Stimulated activated CD8-positive, alpha-beta memory T cell treated with anti-CD3 and anti-CD28 coated beads, Interleukin-4, amount 100 ng/mL, for 4 hours (primary cell): ENCODE measurements at places on chromosomes 5 and 9.

- DNase-seq = no peak
Observed at GRCh38 chr5:51678330-51678729, 295.1 kb downstream of the ISL1 start.

GRCh38 chr9:87035879-87036278 is 88.6 kb upstream of the GAS1 start:
- no peak for DNase-seq

GRCh38 chr5:149423049-149423793 is 44.1 kb upstream of the IL17B start:
- no peak for DNase-seq

GRCh38 chr5:83723031-83723430 is 2.4 kb upstream of the HAPLN1 start:
- DNase-seq = no peak

DNA sequence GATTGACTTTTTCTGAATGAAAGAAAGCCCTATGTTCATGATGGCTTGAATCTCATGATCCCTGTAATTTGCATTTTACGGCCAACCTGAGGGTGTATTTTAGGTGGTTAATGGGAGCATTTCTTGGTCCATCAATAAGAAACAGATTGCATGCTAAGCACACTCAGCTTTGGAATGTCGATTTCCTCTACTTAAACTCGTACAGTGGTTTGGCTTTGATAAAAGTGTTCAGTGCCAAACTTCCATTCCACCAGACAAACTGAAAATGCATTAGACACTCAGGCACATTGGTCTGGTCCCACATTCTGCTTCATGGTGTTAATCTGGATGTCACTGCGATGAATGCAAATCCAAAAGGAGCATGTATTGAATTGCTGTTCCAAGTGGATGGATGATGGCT is 77.0 kb downstream of the VCAN start:
- no peak for DNase-seq

GRCh38 chr9:85898332-85898731 is 42.6 kb upstream of the NAA35 start:
- no peak for DNase-seq

DNA sequence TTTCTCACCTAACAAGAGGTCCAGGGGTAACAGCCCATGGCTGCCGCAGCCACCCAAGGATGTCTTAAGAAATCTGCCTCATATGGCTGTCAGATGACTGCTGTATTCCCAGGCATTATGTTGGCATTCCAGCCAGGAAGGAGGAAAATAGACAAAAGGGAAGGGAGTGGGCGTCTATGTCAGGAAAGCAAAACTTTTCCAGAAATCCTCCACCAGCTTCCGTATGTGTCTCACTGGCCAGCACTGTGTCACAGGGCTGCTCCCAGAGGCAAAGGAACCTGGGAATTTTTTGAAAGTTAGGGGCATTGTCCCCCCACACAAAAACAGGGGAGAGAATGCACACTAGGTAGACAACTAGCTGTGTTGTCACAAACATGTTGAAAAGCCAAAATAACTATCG is 7.3 kb downstream of the BHMT2 start:
- no peak for DNase-seq

GRCh38 chr5:141490271-141490670 is 1.4 kb downstream of the PCDHGC5 start:
- DNase-seq = no peak

- no peak for DNase-seq
Observed at GRCh38 chr9:122124048-122124447, 30.9 kb upstream of the TTLL11 start.

DNA sequence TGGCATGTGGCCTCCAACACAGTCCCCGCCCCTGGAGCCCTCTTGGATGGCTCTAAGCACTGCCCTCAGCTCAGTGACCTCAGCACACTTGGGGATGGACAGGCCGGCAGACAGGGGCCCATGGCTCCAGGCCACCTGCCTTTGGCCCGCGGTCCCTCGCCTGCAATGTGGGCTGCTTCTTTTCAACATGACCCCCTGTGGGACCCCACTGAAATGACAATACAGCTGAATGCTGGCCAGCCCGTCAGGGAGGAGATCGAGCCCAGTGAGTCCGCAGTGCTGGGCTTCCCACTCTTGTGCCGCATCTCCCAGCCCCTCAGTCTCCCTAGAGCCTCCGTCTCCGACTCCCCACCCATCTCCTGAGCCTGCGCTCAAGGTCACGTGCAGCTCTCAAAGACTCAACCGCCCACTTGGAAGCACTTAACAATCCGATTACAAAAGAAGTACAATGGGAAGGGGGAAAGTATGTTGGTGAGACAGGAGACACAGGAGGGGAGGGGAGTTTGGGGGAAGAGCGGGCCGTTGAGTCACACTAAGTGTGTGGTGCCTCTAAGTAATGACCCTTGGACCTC is 238.9 kb downstream of the HSPA4 start:
- no peak for DNase-seq

DNA sequence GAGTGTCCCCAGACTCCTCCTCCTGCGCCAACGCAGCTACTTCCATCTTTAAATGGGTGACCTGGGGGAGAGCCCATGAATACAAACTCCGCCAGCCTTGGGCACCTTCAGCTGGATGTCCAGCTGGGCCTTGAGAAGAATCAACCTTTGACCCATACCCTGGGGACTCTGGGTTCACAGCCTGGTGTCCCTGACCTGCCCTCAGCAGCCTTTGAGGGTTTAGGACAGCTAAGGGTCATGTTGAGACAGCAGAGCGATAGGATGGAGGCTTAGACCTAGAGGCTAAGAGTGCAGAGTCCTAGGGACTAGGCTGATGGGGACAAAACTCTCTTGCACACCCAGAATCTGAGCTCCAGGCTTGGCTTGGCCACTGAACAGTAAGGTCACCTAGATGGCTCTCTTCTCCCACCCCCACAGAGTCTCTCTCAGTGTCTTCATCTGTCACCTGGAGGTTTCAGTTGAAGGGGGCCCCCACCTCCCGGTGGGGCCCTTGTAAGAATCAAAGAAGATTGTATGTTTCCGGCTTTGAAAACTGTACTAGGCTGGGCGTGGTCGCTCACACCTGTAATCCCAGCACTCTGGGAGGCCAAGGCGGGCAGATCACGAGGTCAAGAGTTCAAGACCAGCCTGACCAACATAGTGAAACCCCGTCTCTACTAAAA is 6.7 kb upstream of the AQP3 start:
- DNase-seq = no peak

- no peak for DNase-seq
Observed at GRCh38 chr5:129664336-129664937, 83.5 kb upstream of the MINAR2 start.

- no peak for DNase-seq
Observed at GRCh38 chr5:57434227-57434640, 48.4 kb downstream of the ACTBL2 start.

GRCh38 chr9:137829260-137829996 is 48.2 kb upstream of the CACNA1B start:
- DNase-seq = no peak

GRCh38 chr9:35714123-35714522 is 17.9 kb downstream of the TLN1 start:
- DNase-seq = no peak

- no peak for DNase-seq
Observed at GRCh38 chr9:79988126-79988525, 416.4 kb downstream of the TLE4 start.

- no peak for DNase-seq
Observed at GRCh38 chr5:171913987-171914273, 92.5 kb downstream of the FBXW11 start.

GRCh38 chr5:58933891-58934628 is 351.2 kb downstream of the RAB3C start:
- DNase-seq = no peak

- no peak for DNase-seq
Observed at GRCh38 chr5:19406576-19407365, 581.2 kb downstream of the CDH18 start.

DNA sequence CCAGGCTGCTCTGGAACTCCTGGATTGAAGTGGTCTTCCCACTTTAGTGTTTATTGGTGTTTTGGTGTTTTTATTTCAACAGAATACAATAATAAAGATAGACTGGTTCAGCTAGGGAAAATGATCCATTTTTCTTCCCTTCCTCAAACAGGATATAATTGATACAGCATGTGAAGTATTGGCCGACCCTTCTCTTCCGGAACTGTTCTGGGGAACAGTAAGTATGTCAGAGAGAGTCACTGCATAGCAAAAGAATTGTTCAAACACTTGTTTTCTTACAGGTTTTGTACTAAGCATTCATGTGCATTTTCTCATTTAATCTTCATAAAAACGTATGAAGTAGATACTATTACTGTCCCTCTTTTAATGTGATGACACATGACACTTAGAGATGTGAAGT is 31.6 kb downstream of the NUP188 start:
- no peak for DNase-seq

DNA sequence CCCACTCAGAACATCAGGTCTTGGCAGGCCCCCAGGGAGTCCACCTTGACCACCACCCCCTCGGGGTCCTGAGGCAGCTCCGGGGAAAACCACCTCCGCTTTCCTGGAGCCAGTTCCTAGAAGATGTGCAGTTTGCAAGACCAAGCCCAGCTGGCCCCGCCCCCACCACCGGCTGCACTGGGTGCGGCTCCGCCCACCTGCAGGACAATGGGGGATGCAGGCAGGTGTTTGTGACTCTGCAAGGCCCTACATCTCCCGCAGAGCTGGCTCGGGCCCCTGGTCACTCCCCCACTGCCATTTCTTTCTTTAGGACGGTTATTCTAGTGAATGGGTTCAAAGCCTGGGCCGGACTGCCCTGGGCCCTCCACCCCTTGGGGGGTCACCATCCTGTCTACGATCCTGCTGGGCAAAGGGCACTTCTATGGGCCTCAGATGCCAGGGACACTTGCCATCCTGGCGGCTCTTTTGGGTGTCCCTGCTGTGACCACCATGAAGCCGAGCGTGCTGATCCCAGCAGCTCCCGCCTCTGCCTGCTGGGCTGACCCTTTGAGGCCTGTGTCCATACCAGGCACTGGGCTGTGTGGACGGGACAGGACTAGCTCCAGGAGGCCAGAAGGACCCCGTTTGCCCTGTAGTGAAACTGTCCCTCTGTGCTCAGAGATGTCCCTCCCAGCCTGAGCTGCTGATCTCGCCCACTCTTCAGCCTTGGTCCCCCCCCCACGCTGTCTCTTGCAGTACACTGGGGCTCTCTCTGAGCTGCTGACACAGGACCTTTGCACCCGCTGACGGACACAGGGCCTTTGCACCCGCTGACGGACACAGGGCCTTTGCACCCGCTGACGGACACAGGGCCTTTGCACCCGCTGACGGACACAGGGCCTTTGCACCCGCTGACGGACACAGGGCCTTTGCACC is 5.9 kb upstream of the NACC2 start:
- no peak for DNase-seq

DNA sequence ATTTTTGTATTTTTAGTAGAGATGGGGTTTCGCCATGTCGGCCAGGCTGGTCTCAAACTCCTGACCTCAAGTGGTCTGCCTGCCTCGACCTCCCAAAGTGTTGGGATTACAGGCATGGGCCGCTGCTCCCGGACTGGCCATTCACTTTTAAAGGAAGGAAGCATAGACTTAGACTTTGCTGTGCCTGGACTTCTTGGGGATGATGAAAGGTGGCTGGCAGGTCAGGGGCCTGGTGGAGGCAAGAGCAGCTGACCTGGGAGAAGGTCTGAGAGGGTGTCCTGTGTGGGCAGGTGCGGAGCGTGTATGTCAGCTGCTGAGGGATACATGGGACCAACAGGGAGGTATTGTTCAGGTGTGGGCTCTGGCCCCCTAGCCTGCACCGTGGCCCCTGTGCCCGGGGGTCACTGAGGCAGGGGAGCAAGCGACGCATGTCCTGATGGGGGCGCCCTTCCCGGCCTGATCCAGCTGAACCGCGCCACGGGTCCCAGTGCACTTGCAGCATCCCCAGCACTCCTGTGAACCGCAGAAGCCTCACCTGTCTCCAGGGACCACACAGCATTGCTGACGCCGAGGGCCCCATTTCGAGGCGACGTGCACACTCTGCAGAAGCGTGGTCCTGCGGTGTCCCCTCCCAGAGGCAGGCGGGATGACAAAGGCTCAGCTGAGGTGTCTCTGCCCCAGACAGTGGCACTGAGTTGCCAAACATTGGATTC is 23.1 kb downstream of the NDUFS6 start:
- no peak for DNase-seq

DNA sequence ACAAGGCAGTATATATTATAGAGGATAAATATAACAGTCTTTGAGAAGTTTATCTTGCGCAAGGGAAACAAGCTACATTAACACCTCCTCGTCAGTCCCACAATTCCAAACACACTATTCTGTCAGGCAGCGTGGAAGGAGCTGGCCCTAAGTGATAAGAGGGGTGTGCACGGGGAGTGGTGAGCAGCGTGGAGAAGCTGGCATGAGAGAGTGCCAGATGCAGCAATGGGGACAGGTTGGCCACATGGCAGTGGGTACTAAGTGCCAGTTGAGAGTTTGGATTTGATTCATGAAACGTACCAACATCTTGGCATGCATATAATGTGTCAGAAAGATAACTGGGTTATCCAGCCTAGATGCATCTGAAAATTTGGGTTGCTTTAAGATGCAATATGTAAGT is 460.2 kb downstream of the ICE1 start:
- DNase-seq = no peak

DNA sequence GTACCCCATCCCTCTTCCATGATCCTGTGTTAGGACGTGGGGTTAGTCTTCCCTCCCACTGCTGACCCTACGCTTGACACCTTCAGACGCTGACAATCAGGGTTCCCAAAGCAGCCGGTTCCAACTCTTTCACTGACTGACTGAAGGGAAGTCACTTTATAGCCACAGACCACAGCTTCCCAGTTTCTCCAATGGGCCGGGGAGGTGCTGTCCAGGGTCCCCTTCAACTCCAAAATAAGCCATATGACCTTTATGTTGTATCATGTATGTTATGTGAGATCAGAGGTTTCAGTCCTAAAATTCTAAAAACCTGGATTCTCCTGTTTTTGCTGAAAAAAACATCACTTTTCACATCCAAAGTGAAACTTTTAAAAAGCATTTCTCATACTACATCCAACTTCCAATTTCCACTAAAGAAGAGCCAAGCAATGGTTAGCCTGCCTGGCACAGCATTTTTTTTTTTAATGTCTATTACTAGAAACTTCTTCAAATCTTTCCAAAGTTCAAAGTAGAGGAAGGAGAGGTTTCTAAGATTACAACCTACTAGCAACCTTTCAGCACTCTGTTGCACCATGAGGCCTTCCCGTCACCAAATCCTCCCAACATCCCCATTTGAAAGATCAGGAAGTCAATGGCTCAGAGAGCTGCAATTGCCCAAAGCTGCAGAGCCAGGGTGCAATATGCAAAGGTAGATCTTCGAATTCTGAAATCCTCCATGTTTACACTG is 5.2 kb downstream of the EPB41L4B start:
- DNase-seq = no peak

GRCh38 chr5:119347574-119347973 is 8.2 kb upstream of the TNFAIP8 start:
- no peak for DNase-seq

- DNase-seq = no peak
Observed at GRCh38 chr5:66511491-66511890, 84.7 kb upstream of the MAST4 start.
